Activated T-cell treated with anti-CD3 and anti-CD28 coated beads, Interleukin-2, amount 50 U/mL, for 1 hour (primary cell): ENCODE measurements at places on chromosomes 7 and 10.

- no peak for DNase-seq
These were observed 283.4 kb upstream of the FZD8 start for GRCh38 chr10:35925493-35925892.

- no peak for DNase-seq
These were observed 192.5 kb downstream of the ELFN1 start for GRCh38 chr7:1862560-1862959.

DNA sequence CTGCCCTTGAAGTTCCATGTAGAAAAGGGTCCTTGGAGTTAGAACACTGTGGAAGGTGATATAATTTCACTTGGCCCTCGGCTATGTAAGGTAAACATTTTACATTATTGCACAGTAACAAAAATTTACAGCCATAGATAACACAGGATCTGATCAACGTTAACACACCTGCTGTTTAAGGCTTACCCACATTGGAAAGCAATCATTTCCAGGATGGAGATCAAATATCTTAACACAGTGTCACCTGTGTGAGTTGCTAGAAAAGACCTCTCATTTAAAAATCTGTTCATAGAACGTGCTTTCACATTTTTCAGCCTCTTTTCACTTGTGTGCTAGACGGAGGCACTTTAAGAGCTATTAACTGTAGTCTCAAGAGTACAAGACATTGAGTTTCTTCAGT is 1.9 kb downstream of the TMEM229A start:
- no peak for DNase-seq

DNA sequence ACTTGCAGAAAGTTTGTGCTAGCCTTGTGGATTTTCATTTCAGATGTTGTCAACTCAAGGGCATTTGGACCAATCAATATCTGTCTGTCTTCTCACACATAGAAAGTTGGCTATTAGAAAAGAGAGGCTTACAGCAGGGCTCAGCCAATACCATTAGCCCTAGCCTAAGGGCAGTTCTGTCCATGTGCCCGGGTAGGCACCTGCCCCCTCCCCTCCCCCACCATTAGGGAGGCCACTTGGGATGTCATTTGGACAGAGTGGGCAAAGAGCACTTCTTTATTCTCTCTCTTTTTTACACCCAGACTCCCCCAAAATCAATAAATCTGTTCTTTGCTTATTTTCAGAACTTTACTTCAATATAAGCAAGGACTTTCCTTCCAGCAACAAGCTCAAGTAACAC is 188.5 kb upstream of the MKI67 start:
- DNase-seq: no peak
